SK-MEL-5 (cell line): ENCODE measurements at places on chromosomes 6 and 20. TPM values are rescaled to one million over a fixed set of nuclear protein-coding genes. Genes with fewer than 3 reads are reported as not detected.

JAG1 gene
- 89.6 and 94.1 TPM in 2 replicates for total RNA-seq

HLA-DQA2 gene
- 0.19 TPM in 1 of 2 replicates, not detected in the other for total RNA-seq

RNF8 gene
- total RNA-seq, result 23.4 and 29.0 TPM in 2 replicates

PPIL6 gene
- total RNA-seq, result 1.2 and 1.4 TPM in 2 replicates

TULP1 gene
- total RNA-seq, result not detected in 2 replicates

PCMT1 gene
- total RNA-seq, result 194 and 197 TPM in 2 replicates

CSNK2B gene
- 213 and 226 TPM in 2 replicates for total RNA-seq

LRFN2 gene
- not detected in 2 replicates for total RNA-seq

FHL5 gene
- not detected in 2 replicates for total RNA-seq

TBC1D22B gene
- 6.5 and 7.1 TPM in 2 replicates for total RNA-seq

NRSN1 gene
- total RNA-seq, result not detected in 2 replicates

WFDC12 gene
- total RNA-seq, result not detected in 2 replicates

TREM2 gene
- not detected in 2 replicates for total RNA-seq

MRPS10 gene
- 73.6 and 82.6 TPM in 2 replicates for total RNA-seq

DNAAF9 gene
- total RNA-seq, result 7.5 and 7.9 TPM in 2 replicates

NEDD9 gene
- total RNA-seq, result 134 and 140 TPM in 2 replicates

HUS1B gene
- total RNA-seq, result 0.16 and 0.56 TPM in 2 replicates

HLA-DRA gene
- 5.7 and 10.0 TPM in 2 replicates for total RNA-seq

DHX35 gene
- total RNA-seq, result 21.3 TPM in 2 replicates

TSPO2 gene
- not detected in 2 replicates for total RNA-seq

LPA gene
- total RNA-seq, result not detected in 2 replicates

FAXC gene
- 26.0 and 27.7 TPM in 2 replicates for total RNA-seq

MCHR2 gene
- total RNA-seq, result 0.16 and 0.18 TPM in 2 replicates

ENPP5 gene
- total RNA-seq, result 2.0 and 3.0 TPM in 2 replicates

C6orf58 gene
- not detected in 2 replicates for total RNA-seq

SRXN1 gene
- 111 and 125 TPM in 2 replicates for total RNA-seq

GPR6 gene
- not detected in 2 replicates for total RNA-seq

CAPN11 gene
- total RNA-seq, result not detected in 2 replicates

HBS1L gene
- 118 and 122 TPM in 2 replicates for total RNA-seq

ELOVL5 gene
- total RNA-seq, result 42.9 and 50.6 TPM in 2 replicates

RMND1 gene
- total RNA-seq, result 42.5 and 42.6 TPM in 2 replicates

COX4I2 gene
- total RNA-seq, result not detected in 2 replicates

SLC22A2 gene
- not detected in 2 replicates for total RNA-seq

ADGRF1 gene
- not detected in 2 replicates for total RNA-seq

SLC35F1 gene
- total RNA-seq, result 2.5 and 2.6 TPM in 2 replicates

HLA-DOB gene
- not detected in 2 replicates for total RNA-seq

MACROD2 gene
- 1.3 and 3.3 TPM in 2 replicates for total RNA-seq

EPB41L1 gene
- total RNA-seq, result 6.0 and 9.8 TPM in 2 replicates

EYA2 gene
- not detected in 2 replicates for total RNA-seq

PNRC1 gene
- total RNA-seq, result 32.4 and 35.4 TPM in 2 replicates

NRN1 gene
- 57.4 and 64.2 TPM in 2 replicates for total RNA-seq

SEMG1 gene
- total RNA-seq, result not detected in 2 replicates

SNX9 gene
- 138 and 144 TPM in 2 replicates for total RNA-seq

LHFPL5 gene
- total RNA-seq, result not detected in 2 replicates

PCSK2 gene
- 0.63 TPM in 1 of 2 replicates, not detected in the other for total RNA-seq

HSD17B8 gene
- 6.5 and 8.0 TPM in 2 replicates for total RNA-seq

TSBP1 gene
- total RNA-seq, result not detected in 2 replicates

CNR1 gene
- 1.7 and 2.0 TPM in 2 replicates for total RNA-seq

PRSS35 gene
- total RNA-seq, result 0.18 TPM in 1 of 2 replicates, not detected in the other
